Chondrocyte (in vitro differentiated cells): ENCODE measurements at places on chromosomes 2 and 18. TPM values are rescaled to one million over a fixed set of nuclear protein-coding genes. Genes with fewer than 3 reads are reported as not detected.

GRCh38 chr2:224802407-224802806, 86.2 kb upstream of the CCDC195 start:
- peaks cover 28% of the 10 kb centered on the region for H3K36me3 ChIP-seq
- H3K4me1 ChIP-seq, result peaks cover 3% of the 10 kb centered on the region
- no peak overlapping the region for H3K4me3 ChIP-seq
- no peak for DNase-seq
- H3K27ac ChIP-seq, result no peak overlapping the region

DNA sequence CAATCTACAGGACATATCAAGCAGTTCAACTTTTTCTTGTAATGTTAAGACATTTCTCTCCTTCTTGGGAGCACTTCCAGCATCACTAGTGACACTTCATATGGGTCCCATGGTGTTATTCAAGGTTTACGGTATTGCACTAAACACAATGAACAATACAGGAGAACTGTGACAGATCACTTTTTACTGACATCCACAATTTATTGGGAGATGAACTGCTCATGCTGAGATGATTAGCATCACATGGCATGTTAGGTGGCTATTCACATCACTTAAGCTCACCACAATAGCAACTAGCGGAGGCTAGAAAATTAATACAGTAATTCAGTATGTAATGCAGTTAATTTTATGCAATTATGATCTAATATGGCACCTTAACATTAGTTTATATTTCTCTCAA, 264.4 kb downstream of the ERBB4 start:
- no peaks in the 10 kb centered on the region for H3K27me3 ChIP-seq
- no peak for DNase-seq
- no peak overlapping the region for H3K27ac ChIP-seq
- no peaks in the 10 kb centered on the region for H3K4me1 ChIP-seq

DNA sequence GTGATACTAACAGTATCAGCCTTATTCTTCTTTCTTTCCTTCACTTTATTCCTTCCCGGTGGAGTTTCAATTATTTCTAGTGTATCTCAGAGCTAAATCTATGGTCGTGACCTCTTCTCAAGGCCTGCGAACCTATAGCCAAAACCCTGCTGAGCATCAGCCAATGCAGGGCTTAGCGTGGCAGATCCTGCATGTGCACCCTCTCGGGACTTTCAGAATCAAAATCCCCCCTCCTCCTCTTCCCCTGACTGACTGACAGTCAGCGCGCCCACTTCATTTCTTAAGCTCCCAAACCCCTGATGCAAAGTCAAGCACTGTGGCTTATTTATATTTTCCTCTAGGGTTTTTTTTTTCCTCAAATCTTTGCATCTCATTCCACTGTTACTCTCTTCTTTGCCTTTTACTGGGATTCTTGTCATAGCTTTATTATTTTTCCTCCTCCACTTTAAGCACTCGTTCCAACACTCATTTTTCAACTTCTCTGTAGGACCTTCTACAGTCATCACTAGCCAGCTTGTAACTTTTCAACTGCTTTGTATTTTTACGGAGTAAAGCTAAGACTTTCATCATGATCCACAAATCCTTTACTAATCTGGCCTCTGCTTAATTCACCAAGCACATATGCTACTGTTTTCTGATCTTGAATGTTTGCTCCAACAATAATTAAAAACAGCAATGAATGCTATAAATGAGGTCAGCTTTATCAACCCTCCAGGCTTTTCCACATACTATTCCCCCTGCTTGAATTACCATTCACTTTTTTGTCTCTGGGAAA, 896.5 kb upstream of the PIK3C3 start:
- peaks cover 13% of the 10 kb centered on the region for H3K4me1 ChIP-seq
- H3K27me3 ChIP-seq, result peaks cover 5% of the 10 kb centered on the region
- no peaks in the 10 kb centered on the region for H3K36me3 ChIP-seq
- DNase-seq, result no peak
- H3K4me3 ChIP-seq, result peak overlapping the region; percentile 1

DNA sequence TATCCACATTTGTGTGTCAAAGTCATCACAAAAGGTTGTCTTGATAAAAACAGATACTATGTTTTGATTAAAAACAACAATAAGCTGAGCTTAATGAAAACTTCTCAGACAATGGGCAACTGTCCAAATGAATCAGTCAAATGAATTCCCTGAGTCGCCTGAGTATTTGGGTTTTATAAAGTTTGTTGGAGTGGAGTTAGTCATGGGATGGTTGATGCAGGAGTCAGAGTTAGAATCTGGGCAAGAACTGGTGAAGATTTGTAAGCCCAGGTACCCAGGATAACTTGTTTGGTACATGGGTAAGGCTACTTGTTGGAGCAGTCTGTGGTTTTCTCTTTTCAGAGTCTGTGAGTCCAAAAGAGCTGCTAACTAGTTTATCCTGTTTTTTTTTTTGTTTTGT, 34.4 kb upstream of the RAPGEF4 start:
- H3K4me1 ChIP-seq, result peaks cover 35% of the 10 kb centered on the region
- DNase-seq, result no peak
- H3K36me3 ChIP-seq, result no peaks in the 10 kb centered on the region
- no peak overlapping the region for H3K4me3 ChIP-seq

The RAB6D gene
- total RNA-seq, result 0.07 TPM in 1 of 3 replicates, not detected in the others

- H3K4me3 ChIP-seq, result no peak overlapping the region
- H3K36me3 ChIP-seq, result no peaks in the 10 kb centered on the region
- no peaks in the 10 kb centered on the region for H3K27me3 ChIP-seq
- no peak for DNase-seq
- no peak overlapping the region for H3K27ac ChIP-seq
These were observed 64.5 kb downstream of the CRACDL start for GRCh38 chr2:98871506-98871905.

GRCh38 chr2:173427887-173428668, 73.4 kb downstream of the CDCA7 start:
- no peak overlapping the region for H3K4me3 ChIP-seq
- peaks cover 4% of the 10 kb centered on the region for H3K27me3 ChIP-seq
- H3K27ac ChIP-seq, result no peak overlapping the region

DNA sequence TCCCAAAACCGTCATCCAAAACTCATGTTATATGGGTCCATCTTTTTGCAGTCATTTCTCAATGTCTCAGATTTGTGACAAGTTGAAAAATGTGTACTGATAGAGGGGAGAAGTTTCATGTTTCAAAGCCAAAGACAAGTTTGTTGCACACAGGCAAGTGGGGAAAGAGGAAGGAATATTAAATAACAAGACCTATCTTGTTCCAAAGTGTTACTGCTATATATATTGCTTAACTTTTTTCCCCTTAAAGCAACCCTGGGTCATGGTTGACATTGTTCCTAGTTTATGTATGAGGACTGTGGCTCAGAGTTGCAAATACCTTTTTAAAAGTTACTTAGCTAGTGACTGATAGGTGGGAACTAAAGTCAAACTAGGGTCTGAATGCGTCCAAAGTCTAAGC, 1.7 kb downstream of the ITGA4 start:
- no peak overlapping the region for H3K27ac ChIP-seq
- no peaks in the 10 kb centered on the region for H3K27me3 ChIP-seq
- peaks cover 32% of the 10 kb centered on the region for H3K4me1 ChIP-seq
- H3K36me3 ChIP-seq, result no peaks in the 10 kb centered on the region
- H3K4me3 ChIP-seq, result peak overlapping the region; percentile 82
- DNase-seq, result no peak

- no peaks in the 10 kb centered on the region for H3K36me3 ChIP-seq
- H3K4me1 ChIP-seq, result peaks cover 55% of the 10 kb centered on the region
- H3K27me3 ChIP-seq, result no peaks in the 10 kb centered on the region
These were observed 72.0 kb downstream of the DOCK10 start for GRCh38 chr2:224970311-224970710.

The ACTR3 gene
- total RNA-seq, result 302 to 437 TPM (median 434 TPM) in 3 replicates

The EIF2AK3 gene
- 18.5 to 19.8 TPM (median 19.3 TPM) in 3 replicates for total RNA-seq

The SPHKAP gene
- total RNA-seq, result not detected in 3 replicates

DNA sequence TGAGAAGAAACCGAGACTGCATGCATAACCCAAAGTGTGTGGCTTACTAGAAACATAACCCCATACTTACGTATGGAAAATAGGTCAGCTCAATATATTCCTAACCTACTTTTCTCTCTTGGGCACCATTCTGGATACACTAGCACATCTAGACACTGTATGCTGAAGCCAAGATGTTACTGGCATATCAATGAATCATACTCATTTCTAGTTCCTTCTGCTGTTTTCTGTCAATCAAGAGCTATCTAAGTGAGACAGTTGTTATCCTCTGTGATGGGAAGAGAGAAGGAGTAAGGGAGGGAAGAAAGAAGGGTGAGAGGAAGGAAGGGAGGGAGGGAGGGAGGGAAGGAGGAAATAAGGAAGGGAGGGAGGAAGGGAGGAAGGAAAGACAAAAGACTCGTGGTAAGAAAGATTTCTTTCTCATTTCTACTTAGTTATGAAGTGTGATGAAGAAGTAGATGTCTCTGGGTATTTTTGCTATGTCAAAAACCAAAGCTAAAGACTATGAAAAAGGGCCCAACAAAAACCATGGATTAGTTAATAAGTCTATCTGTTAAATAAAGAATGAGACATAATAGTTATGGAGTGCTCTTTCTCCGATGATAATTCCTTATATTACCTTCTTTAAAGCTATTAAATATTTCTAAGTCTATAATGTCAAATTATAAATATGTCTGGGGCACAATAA, 248.4 kb downstream of the ZNF521 start:
- DNase-seq, result no peak
- H3K36me3 ChIP-seq, result no peaks in the 10 kb centered on the region
- no peaks in the 10 kb centered on the region for H3K27me3 ChIP-seq
- peaks cover 16% of the 10 kb centered on the region for H3K4me1 ChIP-seq

The IL36A gene
- total RNA-seq, result not detected in 3 replicates
